ENCODE measurements at places on chromosomes 12 and 14.
A peak's percentile ranks its signal among the peaks of the same experiment; 100 is the strongest.

GRCh38 chr14:99600232-99600888, 3.6 kb downstream of the CCDC85C start:
- DNase-seq: no peak

- DNase-seq: no peak
Observed at GRCh38 chr12:43805149-43805859, 813 bp downstream of the TWF1 start.

- DNase-seq: no peak
Observed at GRCh38 chr12:24780697-24781368, 168.1 kb downstream of the BCAT1 start.

DNA sequence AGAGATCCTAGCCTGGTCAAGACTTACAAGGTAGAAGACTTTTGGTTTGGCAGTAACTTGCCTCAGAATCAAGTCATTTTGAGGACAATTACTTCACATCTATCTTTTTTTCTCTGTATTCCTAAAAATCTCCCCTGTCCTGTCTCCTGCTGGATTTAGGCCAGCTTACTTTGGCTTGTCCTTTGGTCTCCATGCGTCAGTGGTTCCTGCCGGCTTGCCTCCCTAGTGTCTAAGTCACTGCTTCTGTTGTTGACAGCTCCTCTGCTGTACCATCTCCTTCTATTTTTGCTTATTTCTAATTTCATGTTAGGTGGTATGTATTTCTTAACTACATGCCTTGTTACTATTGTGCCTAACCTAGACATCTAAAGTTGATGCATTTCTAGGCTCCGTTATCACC, 39.7 kb upstream of the FBLN5 start:
- DNase-seq: no peak

- DNase-seq: no peak
Observed at GRCh38 chr14:50978888-50979287, 34.6 kb upstream of the PYGL start.

DNA sequence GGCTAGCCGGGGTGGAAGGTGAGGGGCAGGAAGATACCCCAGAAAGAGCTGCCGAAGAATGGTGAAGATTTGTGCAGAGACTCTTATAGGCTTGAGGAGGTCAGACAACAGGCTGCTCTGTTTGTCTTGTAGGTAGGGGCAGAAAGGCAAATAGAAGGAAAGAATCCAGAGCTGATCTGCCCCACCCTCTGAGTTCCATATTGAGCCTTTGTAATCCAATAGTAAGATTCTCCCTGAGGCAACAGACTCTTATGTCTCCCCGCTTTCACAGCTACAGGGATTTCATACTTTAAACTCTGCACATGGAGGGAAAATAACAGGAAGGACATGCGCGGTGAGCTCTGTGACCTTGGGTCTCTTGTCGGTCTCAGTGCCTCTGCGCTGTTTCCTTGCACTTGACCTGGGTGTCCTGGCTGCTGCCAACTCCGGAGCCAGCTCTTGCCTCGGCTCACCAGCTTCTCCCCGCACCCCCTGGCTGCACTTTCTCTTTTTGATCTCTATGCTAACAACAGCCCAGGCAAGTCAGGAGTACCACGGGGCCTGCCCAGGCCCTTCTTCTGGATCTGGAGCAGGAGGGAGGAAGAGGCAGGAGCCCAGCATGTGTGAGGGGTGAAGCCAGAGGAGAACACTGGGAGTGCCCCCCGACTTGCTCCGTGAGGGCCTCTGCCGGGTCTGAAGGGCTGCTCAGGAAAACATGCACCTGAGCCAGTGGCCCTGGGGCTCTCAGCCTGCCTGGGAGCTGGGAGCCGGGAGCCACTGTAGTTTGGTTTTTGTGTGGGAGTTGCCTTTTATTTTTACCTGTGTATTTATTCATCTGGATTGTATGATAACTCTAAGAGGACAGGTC, 75.8 kb downstream of the PPP1R36 start:
- DNase-seq: no peak

- no peak for DNase-seq
Observed at GRCh38 chr14:103576371-103577024, 13.7 kb downstream of the COA8 start.

- no peak for DNase-seq
Observed at GRCh38 chr12:90036637-90037036, 328.0 kb upstream of the ATP2B1 start.

DNA sequence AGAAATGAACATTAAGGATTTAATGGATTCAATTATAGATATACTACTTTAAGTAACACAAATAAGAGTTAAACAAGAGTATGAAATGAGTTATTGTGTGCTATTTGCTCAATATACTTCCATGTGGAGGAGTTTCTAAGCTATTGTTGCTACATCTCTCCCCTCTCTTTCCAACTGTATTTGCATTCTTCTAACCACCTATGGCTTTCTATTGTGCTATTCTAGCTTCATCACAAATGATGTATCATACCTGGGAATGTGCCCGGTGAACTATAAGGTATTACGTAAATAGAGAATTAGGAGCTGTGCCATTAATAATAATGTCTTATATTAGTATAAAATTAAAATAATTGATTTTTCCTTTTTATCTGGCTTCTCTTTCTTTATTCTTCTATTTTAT, 87.1 kb upstream of the PLEKHG7 start:
- no peak for DNase-seq

GRCh38 chr12:132170094-132170636, 25.9 kb downstream of the NOC4L start:
- no peak for DNase-seq

- DNase-seq: no peak
Observed at GRCh38 chr14:37150414-37150813, 22.0 kb downstream of the SLC25A21 start.

DNA sequence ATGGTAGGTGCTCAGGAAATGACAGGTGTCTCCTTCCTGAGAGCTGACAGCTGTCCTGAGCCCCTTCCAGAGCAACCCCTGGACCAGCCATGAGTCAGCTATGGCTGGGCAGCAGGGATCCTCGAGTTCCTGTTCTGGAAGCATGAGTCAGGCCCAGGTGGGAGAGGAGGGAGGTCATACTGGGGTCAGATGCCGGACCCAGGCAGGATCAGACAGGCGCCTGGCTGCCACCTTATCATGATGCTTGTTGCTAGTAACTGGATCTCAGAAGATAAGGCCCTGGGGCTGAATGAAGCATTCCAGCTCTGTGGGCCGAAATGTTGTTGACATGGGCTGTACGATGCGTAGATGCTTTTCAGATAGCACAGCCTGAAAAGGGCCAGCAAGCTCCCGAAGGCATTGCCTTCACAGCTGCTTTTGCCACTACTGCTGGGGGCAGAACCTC, 17.4 kb upstream of the KRT7 start:
- DNase-seq: no peak

DNA sequence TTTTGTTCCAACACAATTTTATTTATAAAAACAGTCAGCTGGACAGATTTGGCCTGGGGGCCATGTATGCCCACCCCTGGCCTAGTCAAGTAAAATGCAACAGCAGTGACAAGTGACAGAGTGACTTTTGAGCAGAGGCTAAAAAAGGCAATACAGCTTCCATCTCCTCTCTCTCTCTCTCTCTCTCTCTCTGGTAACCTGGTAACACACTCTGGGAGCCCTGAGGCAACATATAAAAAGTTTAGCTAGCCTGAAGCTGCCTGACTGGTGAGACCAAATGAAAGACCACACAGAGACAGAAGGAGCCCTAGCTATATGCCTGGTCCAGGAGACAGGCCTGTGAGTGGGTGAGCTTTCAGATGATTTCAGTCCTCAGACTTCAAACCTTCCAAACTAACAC, 105.4 kb downstream of the DENND5B start:
- no peak for DNase-seq

DNA sequence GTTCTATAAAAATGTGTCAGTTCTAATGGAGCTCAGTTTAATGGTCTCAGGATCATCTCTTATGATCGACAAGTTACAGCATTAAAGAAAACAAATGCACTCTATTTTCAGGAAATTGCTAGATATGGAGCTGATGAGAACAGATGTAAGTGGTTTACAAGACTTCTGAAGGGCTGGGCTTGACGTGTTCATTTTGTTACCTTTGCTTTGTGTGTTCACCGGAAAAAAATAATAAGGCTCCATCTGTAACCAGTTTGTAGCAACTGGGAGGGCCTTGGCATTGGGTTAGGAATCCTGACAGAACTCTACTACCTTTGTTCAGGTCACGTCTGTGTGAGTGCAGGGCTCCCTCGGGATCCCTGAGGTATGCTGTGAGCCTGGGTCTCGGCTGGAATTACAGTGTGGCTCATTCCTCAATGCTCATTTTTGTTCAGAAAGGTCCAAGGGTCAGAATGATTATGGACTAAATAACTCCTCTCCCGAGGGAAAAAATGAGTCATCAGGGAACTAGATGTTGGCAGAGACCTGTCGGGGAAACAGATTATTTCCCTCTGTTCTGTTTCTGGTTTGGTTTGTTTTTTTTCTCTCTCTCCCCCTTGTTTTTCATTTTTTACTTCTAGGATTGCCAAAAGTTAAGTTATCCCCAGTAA, 158.0 kb downstream of the SLC5A8 start:
- DNase-seq: no peak

- DNase-seq: no peak
Observed at GRCh38 chr14:74326369-74327152, 21.7 kb upstream of the VRTN start.

- no peak for DNase-seq
Observed at GRCh38 chr12:29517264-29517663, 19.8 kb upstream of the OVCH1 start.

- no peak for DNase-seq
Observed at GRCh38 chr12:2258025-2258424, 205.2 kb downstream of the CACNA1C start.

DNA sequence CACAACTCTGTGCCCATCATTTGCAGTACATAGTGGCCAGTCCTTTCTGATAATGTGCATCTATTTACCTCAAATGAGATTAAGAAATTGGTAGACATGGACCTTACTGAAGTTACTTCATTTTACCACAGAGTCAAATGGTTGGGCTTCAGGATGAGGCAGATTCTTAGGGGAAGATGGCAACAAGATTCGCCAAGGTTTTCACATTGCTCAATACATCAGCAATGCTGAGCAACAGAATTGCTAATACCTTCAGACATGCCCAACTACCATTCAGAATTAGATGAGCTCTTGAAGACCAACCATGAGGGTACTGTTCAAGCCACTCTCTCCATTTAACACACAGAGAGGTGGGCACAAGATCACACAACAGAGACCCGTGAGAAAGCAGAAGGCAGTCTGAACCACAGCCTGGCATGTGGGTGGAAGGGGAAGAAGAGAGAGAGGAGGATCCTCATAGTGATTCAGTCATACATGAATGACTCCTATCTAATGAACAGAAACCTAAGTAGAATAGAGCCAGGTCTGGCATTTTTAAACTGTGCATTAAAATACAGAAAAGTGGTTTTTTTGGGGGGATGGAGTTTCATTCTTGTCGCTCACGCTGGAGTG, 28.5 kb downstream of the CPM start:
- DNase-seq: peak; percentile 33

DNA sequence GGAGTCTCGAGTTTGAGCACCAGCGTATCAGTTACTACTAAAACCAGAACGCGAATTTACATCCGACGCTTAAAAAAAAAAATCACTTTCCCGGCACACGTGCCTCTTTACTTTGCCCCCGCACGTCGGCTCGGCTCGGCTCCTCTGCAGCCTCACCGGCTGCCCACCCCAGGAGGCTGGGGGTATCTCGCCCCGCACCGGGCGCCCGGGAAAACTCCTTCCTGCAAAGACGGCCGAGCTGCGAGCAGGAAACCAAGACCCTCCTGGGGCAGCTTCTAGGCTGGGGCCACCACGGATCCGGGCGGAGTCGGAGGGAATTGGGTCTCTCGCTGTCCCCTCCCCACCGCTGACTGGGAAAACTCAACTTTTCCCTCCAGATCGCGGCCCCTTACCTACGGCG, 610 bp downstream of the VSIG10 start:
- peak; percentile 12 for DNase-seq

DNA sequence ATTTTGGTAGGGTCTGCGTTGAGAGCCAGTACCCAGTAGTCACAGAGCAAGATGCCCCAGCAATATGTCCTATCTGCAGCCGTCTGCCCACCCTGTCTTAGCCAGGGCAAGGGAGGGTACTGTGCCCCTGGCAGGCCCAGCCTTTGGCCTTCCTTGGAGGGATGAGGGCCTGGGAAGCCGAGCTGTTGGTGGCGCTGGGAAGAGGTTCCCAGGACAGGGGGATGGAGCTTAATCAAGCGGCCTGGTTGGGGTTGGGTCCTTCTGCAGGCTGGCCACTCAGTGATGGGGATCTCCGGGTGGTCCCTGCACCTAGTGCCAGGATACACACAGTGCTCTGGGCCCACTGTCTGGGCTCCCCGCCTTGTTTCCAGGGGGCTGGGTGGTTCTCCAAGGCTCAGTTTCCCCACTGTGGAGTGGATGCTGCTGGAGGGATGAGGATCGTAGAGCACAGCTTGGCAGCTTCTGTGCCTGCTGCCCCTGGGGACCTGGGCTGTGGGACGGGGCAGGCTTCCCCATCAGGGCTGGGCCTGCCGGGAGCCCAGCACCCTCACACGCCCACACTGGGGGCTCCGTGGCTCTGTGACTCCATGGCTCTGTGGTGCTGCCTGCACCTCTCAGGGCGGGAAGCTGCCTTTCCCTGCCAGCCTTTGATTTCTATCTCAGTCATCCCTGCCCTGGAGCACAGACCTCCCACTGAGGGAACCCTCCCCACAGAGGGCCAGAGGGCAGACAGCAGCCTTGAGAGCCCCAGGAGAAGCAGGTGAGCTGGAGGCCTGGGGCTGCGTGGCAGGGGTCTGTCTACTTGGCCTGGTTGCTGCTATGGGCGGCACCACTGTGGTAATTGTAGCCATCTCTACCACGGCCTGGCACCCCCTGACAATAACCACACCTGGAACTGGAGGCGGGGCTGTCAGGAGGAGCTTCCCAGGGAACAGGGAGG, 357.0 kb downstream of the TMEM121 start:
- peak; percentile 1 for DNase-seq

- DNase-seq: no peak
Observed at GRCh38 chr14:102606296-102606695, 13.8 kb downstream of the RCOR1 start.

- DNase-seq: no peak
Observed at GRCh38 chr14:63713764-63714163, 14.1 kb downstream of the SGPP1 start.

DNA sequence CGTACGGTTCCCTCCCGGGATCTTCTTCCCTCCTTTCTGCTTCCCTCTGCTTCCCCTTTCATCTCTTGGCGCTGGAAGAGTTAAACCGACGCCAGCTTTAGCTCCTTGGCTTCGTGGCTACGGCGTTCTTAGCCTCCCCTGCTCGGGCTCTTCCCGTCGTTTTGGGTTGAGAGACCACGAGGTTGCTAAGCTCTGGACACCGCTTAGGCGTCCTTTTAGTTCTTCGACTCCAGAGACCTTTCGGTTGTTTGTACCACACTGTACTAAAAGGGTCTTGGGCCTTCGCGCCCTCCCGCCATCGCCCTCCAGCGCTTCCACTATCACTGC, 545 bp downstream of the CPSF2 start:
- DNase-seq: peak; percentile 17

- no peak for DNase-seq
Observed at GRCh38 chr12:87227162-87227561, 802.0 kb downstream of the C12orf50 start.

DNA sequence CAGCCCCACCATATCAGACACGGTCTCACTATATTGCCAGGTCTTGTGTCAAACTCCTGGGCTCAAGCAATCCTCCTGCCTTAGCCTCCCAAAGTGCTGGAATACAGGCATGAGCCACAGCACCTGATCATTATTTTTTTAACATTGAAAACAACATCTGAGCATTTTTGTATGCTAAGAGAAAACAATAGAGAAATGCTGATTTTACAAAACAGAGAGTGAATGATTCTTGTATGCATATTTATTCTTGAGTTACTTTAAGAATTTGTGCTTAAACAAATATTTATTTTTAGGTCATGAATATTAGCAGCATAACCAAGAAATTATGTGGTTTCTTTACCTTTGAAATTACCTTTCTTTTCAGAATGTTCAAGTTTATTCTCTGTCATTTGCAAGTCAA, 81.8 kb upstream of the KITLG start:
- no peak for DNase-seq

Data from activated CD4-positive, alpha-beta T cell treated with anti-CD3 and anti-CD28 coated beads for 48 hours (primary cell).